ENCODE measurements at places on chromosomes 2 and 18. TPM values are rescaled to one million over a fixed set of nuclear protein-coding genes. Genes with fewer than 3 reads are reported as not detected.
A peak's percentile ranks its signal among the peaks of the same experiment; 100 is the strongest.

Gene CLASP1
- total RNA-seq, result 44.7 TPM

Gene CHST9
- not detected for total RNA-seq

Gene RAB6D
- total RNA-seq, result not detected

Gene RGPD3
- total RNA-seq, result not detected

DNA sequence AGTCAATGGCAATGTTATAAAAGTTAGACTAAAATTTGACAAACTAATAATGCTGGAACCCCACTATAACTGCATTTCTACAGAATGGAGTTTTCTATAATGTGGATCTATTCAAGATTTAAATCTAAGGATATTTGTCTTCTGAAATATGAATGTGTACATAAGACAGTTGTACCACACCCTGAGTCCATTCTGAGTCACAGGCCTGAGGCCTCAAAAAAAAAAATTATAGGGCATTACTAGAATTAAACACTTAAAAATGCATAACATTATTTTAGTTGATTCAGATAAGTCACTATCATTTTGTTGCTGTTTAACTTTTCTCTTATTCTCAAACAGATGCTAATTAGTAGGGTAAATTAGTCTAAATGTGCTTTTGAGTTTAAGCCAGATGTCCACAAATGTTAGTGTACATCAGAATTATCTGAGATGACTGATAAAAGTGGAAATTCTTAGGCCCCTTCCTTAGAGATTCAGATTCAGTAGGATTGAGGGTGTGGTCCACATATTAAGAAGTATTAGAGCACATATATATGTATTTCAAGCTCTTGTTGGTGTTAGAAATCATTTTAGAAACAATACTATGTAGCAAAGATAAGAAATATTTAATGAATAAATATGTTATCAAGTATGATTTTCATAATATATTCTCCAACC lies 42.4 kb upstream of the COL5A2 start:
- no peak for DNase-seq

- DNase-seq, result no peak
Observed at GRCh38 chr2:231622963-231623362, 30.3 kb downstream of the TEX44 start.

DNA sequence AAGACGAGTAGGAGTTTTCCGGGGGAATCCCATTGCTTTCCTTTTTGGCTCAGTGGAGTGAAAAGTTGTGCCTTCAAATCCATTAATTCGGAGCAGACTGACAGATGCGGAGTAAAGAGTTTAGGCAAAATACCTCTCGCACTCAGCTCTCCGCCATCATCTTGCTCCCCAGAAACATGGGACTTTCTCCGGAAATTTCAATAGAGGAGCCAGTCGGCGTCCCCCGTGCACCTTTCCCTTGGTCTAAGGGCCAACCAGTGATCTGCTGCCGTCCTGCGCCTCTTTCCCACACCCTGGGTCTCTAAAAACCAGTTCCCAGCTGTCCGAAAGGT lies 318 bp downstream of the TYW5 start:
- DNase-seq, result no peak

GRCh38 chr2:126038861-126039260 lies 617.1 kb upstream of the GYPC start:
- no peak for DNase-seq

- no peak for DNase-seq
Observed at GRCh38 chr2:202135091-202135874, 62.2 kb downstream of the KIAA2012 start.

DNA sequence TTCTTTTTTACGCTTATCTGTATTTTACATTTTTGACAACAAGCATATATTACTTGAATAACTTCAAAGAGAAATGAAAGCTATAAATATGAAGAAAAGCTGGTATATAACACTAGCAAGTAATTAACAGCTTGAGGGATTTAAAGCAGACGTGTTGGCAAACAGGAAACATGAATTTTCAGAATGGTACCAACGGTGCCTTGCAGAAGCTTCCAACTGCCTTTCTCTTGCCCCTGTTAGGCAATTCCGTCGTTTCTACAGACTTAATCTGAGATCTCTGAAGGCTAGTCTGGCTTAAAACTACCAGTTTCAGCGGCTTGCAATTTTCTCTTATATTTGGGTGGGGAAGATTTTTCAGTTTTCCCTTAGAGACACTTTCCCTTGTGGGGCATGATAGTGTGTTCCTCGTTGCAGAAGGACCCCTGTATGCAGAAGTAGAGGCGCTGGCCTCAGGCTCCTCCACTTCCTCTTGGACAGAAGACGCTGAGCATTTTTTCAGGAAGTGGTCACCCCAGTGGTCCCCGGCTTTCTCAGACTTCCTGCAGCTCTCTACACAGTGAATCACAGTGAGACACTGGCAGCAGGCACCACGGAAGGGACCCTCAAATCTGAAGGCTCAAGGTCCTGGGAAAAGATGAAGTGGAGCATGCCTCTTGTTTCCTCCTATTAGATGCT lies 56.2 kb upstream of the SLC16A14 start:
- DNase-seq, result peak; percentile 13

- no peak for DNase-seq
Observed at GRCh38 chr18:71902482-71902881, 641.7 kb downstream of the CBLN2 start.

DNA sequence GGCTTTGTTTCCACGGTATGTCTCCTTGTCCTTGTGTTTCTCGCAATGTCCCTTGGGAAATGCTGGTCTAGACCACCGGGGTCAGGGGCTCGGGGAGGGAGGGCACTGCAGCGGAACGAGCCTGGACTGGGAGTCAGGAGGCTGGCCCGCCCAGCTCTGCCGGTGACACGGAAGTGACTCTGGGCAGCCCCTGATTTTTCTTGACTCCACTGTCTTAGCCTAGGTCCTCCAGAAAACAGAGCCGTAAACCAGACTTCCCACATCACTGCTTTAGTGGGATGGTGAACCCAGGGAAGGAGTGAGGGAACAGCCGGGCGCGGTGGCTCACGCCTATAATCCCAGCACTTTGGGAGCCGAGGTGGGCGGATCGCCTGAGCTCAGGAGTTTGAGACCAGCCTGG lies 144.2 kb downstream of the ASB1 start:
- DNase-seq, result no peak

DNA sequence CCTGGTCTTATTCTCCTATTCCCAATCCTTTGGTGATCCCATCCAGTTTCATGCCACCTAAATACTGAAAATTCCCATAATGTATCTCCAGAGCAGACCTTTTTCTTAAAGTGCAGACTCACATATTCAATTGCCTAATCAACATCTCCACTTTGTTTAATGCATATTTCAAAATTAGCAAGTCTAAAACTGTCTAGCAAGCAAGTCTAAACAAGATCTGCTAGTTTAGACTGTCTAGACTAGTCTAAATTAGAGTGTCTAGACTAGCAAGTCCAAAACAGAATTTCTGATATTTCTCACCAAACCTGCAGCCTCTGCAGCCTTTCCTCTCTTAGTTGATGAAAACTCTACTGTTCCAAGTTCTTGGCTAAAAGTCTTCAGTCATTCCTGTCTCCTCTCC lies 44.6 kb downstream of the THUMPD2 start:
- no peak for DNase-seq

DNA sequence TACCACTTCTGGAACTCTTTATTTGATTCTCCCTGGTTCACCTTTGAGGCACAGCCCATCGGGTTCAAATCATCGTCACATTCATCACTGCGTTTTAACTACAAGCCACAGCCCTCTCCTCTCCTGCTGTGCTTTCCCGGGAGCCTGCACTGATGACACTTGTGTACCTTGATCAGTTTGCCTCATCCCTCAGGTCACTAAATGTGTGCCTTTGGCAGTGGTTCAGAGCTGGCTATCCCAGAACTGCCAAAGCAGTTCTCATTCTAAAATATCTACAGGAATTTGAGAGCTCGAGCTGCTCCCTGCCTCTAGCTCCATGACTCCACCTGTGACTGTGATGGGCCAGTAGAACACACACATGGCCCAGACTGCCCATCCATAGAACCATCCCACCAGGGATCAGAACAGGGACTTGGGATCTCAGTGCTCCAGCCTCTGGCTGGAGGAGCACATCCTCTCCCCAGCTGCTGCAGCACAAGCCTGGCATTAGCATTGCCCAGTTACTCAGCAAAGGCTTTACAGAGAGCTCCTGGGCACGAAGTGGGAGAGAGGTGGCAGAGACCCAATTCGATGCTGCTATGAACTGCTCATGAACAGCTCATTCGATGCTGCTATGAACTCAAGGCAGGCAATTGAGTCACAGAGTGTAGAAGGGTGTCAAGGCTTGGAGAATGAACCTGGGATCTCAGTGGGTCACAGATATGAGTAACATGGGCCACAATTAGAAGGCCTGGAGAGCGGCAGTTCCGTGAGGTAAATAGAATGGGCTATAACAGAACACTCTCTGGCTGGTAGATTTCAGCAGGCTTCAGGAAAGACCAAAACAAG lies 41.9 kb downstream of the EVA1A start:
- no peak for DNase-seq
